Activated naive CD4-positive, alpha-beta T cell treated with Interleukin-2 at 50 U/mL for 16 hours (primary cell): ENCODE measurements at places on chromosomes 2 and 18.

GRCh38 chr2:149364839-149365238, 34.5 kb downstream of the LYPD6 start:
- DNase-seq: no peak

DNA sequence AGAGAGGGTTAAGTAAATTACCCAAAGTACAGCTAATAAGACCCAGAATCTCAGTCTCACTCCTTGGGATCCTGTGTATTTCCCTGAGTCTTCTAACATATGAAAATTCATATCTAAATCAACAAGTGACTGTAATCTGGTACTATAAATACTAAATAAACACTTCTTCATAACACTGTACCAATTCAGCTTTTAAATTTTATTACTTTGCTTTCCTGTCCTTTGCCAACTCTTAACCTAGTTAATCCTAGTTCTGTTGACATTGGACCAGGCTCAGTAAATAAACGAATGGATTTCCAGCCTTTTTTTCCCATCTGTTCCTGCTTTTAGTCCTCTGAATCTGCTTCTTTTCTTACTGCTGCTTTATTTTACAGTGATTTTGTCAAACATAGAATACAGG, 13.8 kb downstream of the MRPL35 start:
- no peak for DNase-seq

DNA sequence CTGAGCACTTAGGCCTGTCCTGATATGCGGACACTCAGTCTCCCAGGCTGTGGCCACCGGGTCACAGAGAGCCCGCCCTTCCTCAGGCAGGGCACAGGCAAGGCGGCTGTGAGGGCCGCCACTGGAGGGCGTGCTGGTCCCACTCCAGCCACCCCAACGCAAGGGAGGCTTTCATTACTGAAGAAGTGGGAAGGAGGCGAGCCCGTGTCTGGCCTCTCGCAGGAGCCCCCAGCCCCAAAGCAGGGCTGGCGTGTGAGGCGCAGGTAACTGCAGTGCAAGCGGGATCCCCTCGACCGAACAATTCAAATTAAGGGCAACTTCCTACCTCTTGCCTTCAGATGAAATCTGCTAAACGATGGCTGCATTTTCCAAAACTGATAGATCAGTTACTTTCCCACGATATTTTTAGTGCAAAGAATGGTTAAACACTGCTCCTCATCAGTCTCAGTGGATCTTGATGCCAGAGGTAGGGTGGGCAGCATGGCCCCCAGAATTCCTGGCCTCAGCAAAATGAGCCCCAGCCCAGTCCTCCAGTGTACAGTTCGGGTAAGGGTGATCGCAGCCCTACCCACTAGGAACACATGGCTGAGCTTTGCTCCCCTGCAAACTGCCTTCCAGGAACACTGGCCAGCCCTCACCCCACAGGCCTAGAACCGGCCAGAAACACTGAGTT, 97.2 kb downstream of the SEPTIN10 start:
- DNase-seq: no peak

GRCh38 chr2:85607268-85608215, 4.3 kb downstream of the C2orf68 start:
- no peak for DNase-seq

DNA sequence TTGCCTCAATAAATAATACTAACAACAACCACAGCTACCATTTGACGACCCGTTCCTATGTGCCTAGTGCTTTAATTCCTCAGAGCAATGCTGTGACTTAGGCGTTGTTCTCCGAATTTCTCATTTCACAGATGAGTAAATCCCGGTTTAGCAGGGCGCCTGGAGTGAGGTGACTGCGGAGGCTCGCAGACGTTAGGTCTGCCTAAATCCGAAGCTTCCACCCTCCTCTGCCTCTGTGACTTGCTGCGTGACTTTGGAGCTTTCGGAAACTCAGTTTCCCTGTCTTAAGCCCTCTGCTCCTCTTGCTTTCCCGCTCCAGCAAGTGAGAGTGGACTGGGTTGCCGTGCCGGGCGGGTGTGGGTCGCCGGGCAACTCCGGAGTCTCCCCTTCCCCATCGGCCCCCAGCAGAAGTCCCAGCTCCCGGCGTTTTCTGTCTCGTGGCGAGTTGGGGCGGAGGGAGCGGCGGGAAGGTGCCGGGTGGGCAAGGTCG, 711 bp upstream of the ATOH8 start:
- DNase-seq: no peak

GRCh38 chr2:2234398-2235195, 96.5 kb downstream of the MYT1L start:
- no peak for DNase-seq

- no peak for DNase-seq
Observed at GRCh38 chr18:10487154-10487553, 32.7 kb downstream of the APCDD1 start.

DNA sequence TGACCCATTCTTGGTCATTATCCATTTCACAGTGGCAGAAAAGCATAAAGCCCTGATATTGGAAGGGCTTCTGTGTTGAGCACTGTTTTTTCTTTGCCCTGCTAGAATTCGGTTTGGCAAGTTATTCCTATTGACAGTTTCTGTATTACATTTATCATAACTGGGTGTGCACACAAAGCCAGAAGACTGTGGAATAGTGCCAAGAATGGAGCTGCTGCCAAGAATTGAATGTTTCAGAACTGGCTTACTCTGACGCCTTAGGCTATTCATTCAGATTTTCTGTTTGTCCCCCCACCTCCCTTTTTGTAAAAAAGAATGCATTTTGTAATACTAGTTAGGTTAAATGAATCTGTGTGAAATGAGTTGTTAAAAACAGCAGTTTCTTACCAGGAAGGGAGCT, 12.7 kb downstream of the KDM3A start:
- no peak for DNase-seq

- no peak for DNase-seq
Observed at GRCh38 chr2:238875101-238875470, 27.2 kb downstream of the TWIST2 start.

- DNase-seq: no peak
Observed at GRCh38 chr18:63869374-63869773, 18.1 kb upstream of the SERPINB2 start.

- no peak for DNase-seq
Observed at GRCh38 chr2:125543968-125544514, 1111.9 kb upstream of the GYPC start.

GRCh38 chr2:119518401-119519056, 5.8 kb downstream of the SCTR start:
- DNase-seq: no peak

DNA sequence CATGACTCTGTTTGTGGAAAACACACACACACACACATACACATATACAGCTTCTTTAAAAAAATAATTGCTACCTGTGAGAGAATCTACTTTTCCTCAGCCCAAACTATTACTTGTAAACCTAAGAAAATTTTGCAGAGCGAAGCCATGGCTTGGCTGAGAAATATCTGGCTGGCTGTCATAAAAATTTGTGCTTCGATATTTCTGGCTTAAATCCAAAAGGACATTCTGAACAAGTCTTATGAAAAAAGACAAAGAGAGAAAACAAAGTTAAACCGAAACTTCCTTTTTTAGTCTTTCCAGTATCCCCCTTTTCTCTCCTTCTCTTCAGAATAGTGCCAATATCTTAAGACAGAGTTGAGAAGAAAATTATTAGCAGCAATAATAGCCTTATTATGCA, 2048.0 kb downstream of the SUCLG1 start:
- no peak for DNase-seq

- DNase-seq: no peak
Observed at GRCh38 chr18:32261003-32261402, 71.2 kb downstream of the MEP1B start.

GRCh38 chr2:15315411-15315810, 245.7 kb downstream of the NBAS start:
- DNase-seq: no peak

DNA sequence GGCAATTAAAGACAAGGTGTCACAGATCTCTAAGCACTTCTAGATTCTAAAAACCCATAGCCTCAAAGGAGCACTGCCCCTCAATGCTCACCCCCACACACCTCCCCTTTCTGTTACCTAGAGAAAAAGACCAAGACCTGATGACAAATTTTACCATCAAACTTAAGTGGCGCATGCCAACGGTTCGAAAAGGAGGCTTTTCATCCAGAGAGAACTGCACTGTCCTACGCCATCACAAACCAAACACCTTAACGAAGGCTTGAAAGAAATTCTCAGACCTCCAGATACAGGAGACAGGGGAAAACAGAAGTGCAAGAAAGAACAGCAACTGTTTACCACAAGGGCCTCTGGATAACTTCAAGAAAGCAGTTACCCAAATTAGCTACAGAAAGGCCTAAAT, 2.0 kb upstream of the ZC3H6 start:
- no peak for DNase-seq

- no peak for DNase-seq
Observed at GRCh38 chr18:42024131-42024530, 69.1 kb downstream of the PIK3C3 start.

DNA sequence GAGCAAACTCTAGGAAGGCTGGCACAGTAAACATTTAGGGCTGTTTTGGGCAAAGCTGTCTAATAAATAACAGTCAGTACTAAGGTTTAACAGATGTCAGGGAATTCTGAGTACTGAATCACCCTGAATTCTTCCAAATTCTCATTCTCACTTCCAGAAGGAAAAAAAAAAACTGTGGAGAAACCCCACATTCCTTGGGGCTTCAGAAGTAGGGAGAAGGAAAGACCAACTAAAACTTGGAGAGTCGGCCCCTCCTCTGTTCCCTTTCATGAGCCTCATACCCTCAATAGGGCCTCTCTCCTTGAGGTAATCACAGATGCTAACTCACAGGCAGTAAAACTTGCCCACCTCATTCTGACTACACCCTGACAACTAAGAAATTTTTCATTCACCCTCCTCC, 62.1 kb downstream of the CCDC148 start:
- DNase-seq: no peak
